Activated CD8-positive, alpha-beta memory T cell treated with anti-CD3 and anti-CD28 coated beads for 4 hours (primary cell): ENCODE measurements at places on chromosomes 6 and 20.

DNA sequence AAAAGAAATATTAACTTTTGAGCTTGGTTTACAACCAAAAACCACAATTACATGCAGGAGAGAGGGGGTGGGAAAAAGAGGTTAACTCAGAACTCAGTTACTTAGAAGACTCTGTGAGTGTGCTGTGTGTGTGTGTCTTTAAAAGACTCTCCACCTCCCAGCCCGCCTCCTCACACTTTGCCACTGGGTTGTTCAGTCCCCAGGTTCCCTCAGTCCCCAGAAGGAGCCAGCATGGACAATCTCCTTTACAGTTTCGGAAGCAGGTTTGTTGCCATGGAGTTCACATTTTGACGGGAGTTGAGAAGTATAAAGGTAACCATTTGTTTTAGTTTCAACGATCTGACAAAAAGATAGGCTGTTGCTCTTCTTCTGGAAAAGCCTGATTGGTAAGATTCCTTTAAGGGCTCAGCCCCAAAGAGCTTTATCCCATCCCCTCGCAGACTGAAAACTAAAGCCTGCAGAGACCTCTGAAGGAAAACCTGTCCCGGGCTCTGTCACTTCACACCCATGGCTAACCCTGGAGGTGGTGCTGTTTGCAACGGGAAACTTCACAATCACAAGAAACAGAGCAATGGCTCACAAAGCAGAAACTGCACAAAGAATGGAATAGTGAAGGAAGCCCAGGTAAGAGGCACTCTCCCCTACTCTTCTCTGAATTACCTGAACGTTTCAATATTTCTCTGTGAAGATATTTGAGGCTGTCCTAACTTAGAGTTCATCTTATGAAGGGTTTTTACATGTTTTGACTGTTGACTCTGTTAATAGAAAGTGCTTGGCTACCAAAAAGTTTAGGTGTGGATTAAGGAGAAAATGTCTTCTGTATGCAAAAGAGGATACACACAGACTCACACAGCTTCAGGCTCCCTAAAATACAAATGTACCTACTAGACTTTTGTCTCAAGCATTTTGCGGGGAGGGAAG lies at the start of gene SPTLC3:
Gene SPTLC3, plus strand, starts transcription at position 212 of the 921 bp plus-strand sequence. Its CDS starts 296 bp downstream, at position 508.
- no peak for DNase-seq

GRCh38 chr6:127079681-127080080 lies 38.8 kb upstream of the RSPO3 start:
- no peak for DNase-seq

- no peak for DNase-seq
These were observed 51.5 kb downstream of the EZR start for GRCh38 chr6:158767709-158768108.

- DNase-seq: no peak
These were observed 155.7 kb downstream of the AKAP7 start for GRCh38 chr6:131290955-131291354.

DNA sequence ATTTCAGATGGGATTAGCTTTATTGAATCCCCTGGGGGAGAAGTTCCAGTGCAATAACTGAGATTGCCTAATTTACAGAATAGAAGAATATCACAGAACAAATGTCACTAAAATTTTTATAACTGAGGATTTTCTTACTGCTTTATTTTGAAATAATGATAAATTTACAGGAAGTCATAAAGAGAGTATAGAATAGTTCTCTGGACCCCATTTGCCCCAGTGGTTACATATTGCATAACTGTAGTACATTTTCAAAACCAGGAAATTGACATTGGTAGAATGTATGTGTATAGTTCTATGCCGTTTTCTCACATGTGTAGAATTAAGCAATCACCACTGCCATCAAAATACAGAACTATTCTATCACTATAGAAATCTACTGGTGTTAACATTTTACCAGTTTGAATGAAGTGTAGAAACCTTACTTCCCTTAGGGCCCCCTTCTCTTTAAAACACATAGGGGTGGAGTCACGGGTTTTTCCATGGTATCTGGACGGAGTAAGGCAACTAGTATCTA lies 18.3 kb downstream of the KIF6 start:
- no peak for DNase-seq

DNA sequence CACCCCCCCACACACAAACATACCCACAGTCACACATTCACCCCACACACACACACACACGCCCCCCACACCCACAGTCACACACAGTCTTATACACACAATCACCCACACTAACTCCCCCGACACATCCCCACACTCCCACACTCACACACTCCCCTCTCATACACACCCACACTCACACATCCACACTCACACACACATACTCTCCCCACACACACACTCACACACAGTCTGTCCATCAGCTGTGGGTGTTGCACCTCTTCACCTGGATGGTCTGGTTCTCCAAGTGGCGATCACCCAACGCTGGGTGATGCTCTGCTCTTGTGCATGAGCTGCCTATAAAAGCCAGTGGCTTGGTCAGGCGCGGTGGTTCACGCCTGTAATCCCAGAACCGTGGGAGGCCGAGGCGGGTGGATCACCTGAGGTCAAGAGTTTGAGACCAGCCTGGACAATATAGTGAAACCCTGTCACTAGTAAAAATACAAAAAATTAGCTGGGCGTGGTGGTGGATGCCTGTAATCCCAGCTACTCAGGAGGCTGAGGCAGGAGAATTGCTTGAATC lies 158.9 kb downstream of the SMOC2 start:
- DNase-seq: no peak

DNA sequence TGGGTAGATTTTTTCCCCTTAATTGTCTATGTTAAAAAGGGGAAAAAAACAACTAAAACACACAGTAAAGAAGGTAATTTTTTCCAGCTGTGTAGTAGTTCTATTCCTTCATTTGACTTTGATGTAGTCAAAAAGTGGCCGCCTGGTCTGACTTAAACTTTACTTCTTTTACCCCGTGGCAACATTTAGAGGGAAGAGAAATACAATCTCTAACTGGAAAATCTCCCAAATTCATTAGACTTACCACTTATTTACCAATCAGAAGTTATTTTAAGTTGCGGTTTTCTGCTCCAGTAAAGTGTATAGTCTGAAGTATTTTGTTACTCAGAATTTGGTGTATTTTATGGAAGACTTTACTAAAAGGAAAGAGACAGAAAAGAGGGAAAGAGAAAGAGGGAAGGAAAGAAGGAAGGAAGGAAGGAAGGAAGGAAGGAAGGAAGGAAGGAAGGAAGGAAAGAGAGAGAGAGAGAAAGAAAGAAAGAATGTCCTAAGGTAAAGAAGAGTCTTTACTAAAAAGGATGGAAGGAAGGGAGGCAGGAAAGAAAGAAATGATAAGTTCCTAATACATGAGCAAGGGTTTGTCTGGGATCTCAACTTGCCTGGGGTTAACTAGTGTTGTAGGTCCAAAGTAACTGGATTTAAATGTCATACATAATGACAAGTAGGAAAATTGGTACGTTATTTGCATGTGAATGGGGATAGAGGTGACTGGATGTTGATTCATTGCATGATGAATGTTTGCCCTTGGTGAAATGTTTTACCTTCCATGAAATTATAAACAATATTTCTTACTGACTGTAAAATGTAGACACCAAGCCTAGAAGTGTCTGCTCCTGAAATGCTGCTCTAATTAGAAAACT lies 135.1 kb downstream of the SAMD5 start:
- no peak for DNase-seq

DNA sequence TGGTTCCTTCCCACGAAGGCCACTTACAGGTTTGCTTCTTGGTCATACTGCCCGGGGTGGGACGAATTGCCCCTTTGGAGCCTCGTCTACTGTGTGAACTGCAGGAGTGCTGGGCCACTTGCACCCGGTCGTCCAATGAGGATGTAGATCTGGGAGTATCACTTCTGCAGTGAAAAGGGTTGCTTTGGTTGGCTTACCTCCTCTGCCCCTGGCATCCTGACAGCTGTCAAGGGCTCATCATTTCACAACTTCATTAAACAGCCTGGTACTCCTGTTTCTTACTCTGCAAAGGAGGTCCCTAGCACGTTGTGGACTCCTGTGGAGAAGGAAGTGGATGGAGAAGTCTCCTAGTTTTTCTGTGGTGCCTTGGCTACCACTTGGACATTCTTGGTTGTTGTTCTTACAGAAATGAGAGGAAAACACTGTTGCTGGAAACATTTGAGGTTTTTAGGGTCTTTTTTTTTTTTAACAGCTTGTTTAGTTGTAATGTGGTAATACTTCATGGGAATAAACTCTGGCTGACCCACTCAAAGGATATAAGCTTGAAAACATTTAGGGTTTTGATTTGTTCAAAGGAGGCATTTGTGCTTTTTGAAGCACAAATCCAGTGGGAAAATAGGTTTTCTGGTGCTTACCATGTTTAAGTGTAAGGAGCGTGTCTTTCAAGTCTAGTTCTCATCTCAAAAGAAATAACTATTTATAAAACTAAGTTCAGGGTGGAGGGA lies 60.7 kb downstream of the AKAP12 start:
- DNase-seq: no peak

- DNase-seq: no peak
These were observed 57.4 kb downstream of the GJA10 start for GRCh38 chr6:89951574-89952104.

DNA sequence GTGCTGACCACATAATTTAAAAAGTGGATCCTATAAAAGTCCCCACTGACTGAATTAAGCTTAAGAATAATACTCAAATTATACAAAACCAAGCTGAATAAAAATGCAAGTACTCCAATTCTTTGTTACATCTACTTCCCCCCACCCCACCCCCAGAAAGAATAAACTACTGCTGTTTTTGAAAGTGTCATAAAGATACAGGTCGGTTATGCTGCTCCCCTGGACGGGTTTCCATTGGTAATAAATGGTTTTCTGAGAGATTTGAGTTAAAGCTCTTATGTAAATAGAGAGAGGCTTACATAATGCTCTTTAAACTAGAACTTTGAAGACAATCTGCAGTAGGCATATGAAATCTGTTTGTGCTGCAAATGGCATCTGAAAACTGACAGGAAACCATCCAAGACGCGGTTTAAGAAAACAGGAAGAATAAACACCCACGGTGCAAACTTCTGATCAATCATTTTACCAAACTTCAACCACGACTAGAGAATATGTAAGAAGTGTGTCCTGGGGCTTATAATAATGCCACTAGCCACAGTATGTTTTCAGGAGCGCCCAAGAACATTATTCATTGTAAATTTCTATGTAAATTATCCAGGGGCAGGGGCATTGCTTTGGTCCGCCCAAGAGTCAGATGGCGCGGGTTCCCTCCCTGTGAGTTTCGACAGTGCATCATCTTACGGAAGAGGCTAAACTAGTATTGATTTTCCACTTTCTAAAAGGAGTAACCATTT lies 10.8 kb upstream of the POU3F2 start:
- no peak for DNase-seq

DNA sequence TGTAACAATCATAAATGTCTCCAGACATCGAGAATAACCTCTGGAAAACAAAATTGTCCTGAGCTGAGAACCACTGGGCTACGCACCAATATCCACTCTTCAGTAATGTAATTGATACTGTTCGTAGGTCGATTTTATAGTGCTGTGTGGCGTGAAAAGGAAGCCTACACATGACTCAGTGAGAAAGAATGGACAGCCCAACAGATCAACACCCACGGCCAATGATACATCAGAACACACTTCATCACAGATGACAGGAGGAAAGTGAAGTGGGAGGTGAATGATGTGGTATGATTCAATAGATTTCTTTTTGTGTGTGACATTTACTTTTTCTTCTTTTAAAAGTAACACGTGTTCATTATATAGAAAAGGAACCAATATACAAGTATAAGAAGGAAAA lies 93.5 kb downstream of the RPS12 start:
- DNase-seq: no peak

- DNase-seq: no peak
These were observed 36.2 kb downstream of the FOXO3 start for GRCh38 chr6:108596956-108597355.

DNA sequence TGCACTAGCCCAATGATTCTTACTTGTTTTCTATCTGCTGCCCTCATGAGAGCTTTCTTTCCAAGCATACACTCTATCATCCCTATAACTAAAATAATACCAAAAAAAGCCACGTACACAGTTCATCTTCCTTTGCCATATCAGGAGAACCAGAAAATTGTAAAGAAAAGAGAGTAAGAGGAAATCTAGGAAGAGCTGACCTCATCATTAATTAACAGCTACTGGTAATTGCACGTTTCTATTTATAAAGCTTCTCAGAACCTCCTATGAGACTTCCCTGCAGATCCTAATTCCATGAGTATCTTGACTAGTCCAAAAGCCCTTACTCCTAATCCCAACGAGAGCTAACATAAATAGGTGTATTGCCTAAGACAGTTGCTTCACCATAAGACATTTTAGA lies 191.5 kb upstream of the RNF217 start:
- no peak for DNase-seq
